ENCODE measurements at places on chromosomes 4 and X. TPM values are rescaled to one million over a fixed set of nuclear protein-coding genes. Genes with fewer than 3 reads are reported as not detected.

DNA sequence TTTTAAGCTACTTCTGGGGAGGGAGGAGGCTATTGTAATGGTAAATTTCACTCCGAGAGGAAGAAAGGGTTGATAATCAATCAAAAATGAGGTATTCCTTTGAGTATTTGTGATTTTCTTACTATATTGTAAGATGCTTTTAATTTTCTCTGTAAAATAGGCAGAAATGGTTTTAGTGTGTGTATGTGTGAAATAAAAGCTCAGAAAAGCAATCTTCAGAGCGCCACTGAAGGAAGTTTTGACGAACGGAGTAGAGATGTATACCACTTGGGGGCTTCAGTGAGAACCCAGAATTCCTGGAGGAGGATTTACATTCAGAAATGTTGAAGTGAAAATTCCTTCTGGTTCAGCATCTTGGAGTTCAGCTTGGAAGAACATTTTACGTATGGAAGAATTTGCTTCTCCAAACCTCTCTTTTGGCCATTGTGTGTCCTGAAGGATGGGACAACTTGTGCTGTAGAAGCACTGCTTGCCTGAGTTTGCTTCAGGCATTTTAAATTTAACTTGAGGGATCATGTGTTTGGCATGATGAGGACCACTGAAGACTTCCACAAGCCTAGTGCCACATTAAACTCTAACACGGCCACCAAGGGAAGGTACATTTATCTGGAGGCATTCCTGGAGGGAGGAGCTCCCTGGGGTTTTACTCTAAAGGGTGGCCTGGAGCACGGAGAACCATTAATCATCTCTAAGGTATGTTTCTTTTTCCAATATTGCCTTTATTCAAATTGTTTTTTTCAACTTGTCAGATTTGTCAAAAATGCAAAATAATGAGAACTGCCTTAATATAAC is 695 bp downstream of the SHROOM3 start:
- no peak for DNase-seq

- DNase-seq: no peak
Observed at GRCh38 chrX:99798936-99799335, 611.1 kb downstream of the PCDH19 start.

- DNase-seq: no peak
Observed at GRCh38 chrX:150771116-150771515, 77.9 kb downstream of the MTMR1 start.

DNA sequence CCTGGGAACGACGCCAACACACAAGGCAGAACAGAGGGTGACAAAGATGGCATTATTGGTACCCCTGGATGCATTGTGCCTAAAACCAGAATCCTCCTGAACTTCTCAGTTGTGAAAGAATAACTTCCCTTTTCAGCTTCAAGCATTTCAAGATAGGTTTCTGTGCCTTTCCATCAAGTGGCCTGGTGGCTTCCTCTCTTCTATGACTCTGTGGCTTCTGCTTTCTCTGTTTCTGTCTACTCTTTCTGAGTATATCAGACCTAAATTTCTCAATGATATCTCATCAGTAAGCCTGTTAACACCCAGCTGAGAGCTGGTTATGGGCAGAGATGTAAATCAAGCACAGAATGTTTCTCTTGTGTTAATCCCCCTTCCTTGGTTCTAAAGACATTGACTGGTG is 21.4 kb upstream of the FAM9B start:
- no peak for DNase-seq

- no peak for DNase-seq
Observed at GRCh38 chr4:108940149-108940548, 177.3 kb upstream of the ETNPPL start.

GRCh38 chr4:26724534-26724933 is 136.1 kb upstream of the STIM2 start:
- DNase-seq: no peak

- no peak for DNase-seq
Observed at GRCh38 chr4:113684534-113685091, 76.9 kb downstream of the CAMK2D start.

- no peak for DNase-seq
Observed at GRCh38 chrX:7985568-7985967, 58.4 kb upstream of the PNPLA4 start.

DNA sequence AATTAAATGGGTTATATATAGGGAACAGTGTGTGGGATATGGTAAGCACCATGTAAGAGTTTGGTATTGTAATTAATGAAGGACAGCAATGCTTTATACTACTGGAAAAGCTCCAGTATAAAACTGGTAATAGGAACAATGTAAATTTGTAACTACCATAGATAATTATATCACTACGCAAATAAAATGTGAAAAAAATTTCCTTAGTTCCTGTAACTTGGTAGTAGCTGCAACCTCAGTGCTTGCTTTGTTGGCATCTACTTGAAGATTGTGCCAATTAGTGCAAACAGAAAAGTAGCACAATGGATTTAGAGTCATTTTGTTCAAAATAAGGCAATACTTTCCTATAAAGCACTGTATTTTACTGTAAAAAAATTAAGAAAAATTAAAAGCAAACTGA is 34.4 kb upstream of the SH3RF1 start:
- DNase-seq: no peak

DNA sequence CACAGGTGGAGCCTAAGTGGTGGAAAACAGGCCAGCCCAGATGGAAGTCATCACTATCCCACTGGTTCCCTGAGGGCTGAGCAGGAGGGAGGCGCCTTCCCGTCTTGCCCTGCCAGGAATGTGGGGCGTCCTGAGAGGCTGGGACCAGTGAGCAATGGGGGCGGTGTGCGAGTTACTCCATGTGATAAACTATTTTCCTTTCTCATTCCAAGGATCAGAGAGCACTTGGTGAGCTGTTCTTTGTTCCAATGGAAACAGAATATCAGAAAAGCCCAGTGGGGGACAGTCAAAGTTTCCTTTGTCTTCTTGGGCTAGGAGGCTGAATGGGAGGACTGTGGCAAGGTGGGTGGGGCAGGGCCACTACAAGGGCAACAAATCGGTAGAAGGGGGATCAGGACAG is 86.2 kb downstream of the NHSL2 start:
- no peak for DNase-seq

GRCh38 chr4:101287324-101287723 is 60.0 kb downstream of the PPP3CA start:
- no peak for DNase-seq

DNA sequence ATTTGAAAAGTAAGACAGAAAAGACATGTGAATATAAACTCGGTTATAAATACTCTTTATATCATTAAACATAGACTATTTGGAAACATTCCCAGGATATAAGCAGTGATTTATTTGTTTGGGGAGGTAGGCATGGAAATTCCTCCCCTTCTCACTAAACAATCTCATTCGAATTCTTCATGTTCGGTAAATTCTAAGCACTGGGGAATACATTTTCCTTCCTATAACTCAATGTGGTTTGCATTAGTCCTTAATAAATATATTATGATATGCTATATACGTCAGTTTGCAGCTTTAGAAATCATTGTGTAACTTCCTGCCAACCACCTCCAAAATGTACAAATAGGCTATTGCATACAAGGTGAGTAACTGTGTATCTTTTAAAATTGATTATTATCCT is 99.6 kb downstream of the UGT8 start:
- DNase-seq: no peak

- DNase-seq: no peak
Observed at GRCh38 chr4:7291372-7292114, 99.2 kb downstream of the SORCS2 start.

Gene TMPRSS11A
- total RNA-seq: not detected

- DNase-seq: no peak
Observed at GRCh38 chrX:63361494-63361893, 10.4 kb upstream of the SPIN4 start.

DNA sequence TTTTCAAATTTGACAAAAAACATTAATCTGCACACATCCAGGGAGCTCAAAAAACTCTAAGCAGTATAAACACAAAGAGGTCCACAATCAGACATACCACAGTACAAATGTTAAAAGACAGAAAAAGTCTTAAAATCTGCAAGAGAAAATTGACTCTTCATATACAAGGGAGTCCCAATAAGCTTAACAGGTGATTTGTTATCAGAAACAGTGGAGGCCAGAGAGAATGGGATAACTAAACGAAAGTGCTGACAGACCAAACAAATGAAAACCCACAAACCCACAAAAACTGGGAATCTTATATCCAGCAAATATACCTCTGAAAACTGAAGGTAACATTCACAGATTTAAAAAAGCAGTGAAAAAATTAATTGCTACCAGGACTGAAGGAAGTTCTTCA is 182.0 kb upstream of the PAQR3 start:
- DNase-seq: no peak

DNA sequence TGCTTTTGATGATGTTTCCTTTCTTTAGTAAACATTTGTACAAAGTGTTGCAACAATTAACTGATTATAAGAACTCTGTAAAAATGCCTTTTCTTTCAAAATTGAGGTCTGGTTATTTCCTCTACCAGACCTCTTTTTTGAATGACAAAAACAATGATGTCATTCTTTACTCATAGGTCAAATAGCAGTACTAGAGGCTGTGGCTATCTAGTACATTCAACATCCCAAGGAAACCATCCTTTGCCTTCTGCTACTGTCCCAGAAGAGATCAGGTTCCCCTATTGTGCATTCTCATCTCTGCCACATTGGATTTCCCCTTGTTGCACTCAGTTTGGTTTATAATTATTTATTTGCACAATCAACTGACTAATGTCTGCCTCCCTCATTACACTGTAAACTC is 19.1 kb upstream of the MAD2L1 start:
- no peak for DNase-seq

- no peak for DNase-seq
Observed at GRCh38 chr4:14110407-14110806, 482.9 kb upstream of the BOD1L1 start.

Gene PGAM4
- total RNA-seq: 0.85 TPM

GRCh38 chrX:129540722-129541184 is 694 bp downstream of the OCRL start:
- no peak for DNase-seq

DNA sequence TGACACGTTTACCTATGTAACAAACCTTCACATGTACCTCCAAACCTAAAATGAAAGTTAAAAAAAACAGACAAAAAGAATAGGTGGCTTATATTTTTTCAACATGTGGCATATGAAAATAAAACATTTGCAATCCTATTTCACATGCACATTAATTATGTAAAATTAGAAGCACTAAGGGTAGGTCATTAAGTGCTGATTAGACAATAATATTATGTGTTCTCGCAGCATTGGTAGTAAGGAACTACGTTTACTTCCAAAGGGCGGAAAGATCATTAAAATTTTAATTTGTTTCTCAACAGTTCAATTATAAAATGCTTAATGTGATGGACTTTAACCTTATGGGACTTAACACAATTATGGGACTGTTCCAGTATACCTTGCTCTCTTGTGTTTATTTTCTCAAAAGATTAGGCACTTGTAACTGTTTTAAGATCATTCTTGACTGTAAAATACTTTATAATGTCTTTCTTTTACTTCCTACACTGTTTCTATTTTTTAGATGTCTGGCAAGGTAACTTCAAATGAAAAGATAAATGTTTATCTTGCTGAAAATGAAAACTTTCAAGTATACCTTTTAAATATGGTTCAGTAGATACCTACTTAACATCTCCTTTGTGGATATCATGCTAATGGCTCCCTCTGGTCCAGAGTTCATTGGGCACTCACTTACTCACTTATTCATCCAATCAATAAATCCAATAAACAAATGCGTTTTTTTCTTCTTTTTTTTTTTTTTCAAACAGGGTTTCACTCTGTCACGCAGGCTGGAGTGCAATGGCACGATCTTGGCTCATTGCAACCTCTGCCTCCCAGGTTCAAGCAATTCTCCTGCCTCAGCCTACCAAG is 202.0 kb downstream of the ARAP2 start:
- DNase-seq: no peak

DNA sequence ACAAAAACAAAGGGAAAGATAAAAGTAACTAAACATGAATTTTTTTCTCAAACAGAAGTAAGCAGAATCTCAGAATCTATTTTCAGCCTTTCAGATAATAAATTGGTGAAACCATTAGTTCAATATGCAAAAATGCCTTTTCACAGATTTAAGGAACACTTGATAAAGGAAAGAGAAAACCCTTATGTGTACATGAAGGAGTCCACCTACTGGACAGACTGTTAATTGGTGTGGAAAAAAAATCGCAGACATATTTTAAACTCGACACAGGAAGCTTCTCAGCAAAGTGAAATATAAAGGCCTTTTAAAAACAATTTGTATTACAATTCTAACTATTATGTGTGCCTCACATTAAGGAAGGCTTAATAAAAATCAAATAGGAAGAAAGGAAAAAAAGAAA is 22.3 kb downstream of the COX7B2 start:
- no peak for DNase-seq

- no peak for DNase-seq
Observed at GRCh38 chr4:114146947-114147618, 167.6 kb upstream of the ARSJ start.

- no peak for DNase-seq
Observed at GRCh38 chrX:114930227-114930626, 87.2 kb downstream of the IL13RA2 start.

Gene SHISA3
- total RNA-seq: not detected

Gene DGAT2L6
- not detected for total RNA-seq

Gene IL13RA1
- 0.59 TPM for total RNA-seq

Gene GAGE12F
- not detected for total RNA-seq

- DNase-seq: peak; percentile 1
Observed at GRCh38 chrX:150575419-150575814, 7.0 kb downstream of the MTM1 start.

GRCh38 chr4:116469582-116469981 is 615.8 kb downstream of the TRAM1L1 start:
- no peak for DNase-seq

DNA sequence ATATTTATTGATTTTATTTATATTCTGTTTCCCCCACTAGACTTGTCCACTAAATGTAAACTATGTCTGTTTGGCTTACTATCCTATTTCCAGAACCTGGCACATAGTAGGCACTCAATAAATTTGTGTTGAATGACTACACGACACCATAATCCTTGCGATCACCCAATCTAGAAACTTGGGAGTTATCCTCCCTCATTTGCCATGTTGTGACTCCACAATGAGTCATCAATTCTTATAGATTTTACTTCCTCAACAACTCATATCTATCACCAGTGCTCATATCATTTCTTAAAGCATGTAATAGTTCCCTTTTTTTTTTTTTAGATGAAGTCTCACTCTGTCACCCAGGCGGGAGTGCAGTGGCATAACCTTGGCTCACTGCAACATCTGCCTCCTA is 39.9 kb upstream of the VAMP7 start:
- no peak for DNase-seq

DNA sequence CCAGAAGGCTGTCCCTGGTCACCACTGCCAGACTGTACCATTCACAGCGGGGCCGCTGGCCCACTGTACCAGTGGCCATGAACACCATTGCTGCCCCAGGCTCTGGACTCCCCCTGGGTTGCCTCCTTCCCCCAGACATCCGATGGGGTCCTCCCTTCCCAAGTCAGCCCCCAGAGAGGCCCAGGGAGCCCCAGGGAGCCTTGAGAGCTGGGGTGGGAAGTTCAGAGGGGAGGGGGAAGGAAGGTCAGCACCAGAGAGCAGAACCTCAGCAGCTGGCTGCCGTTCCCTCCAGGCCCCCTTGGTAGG is 441 bp upstream of the ARHGAP4 start:
- no peak for DNase-seq

- no peak for DNase-seq
Observed at GRCh38 chr4:161581262-161582230, 582.3 kb downstream of the FSTL5 start.

Data from CD8-positive, alpha-beta memory T cell (primary cell).